ENCODE measurements at places on chromosomes 7 and 10. TPM values are rescaled to one million over a fixed set of nuclear protein-coding genes. Genes with fewer than 3 reads are reported as not detected.

The WNT16 gene
- total RNA-seq: not detected

The AUTS2 gene
- 44.3 TPM for total RNA-seq

The LIPM gene
- total RNA-seq: not detected

The ANKRD30A gene
- total RNA-seq: not detected

The FGFBP3 gene
- 4.8 TPM for total RNA-seq

The HKDC1 gene
- 0.79 TPM for total RNA-seq

The IFIT1 gene
- 2.4 TPM for total RNA-seq

The GRM3 gene
- not detected for total RNA-seq

DNA sequence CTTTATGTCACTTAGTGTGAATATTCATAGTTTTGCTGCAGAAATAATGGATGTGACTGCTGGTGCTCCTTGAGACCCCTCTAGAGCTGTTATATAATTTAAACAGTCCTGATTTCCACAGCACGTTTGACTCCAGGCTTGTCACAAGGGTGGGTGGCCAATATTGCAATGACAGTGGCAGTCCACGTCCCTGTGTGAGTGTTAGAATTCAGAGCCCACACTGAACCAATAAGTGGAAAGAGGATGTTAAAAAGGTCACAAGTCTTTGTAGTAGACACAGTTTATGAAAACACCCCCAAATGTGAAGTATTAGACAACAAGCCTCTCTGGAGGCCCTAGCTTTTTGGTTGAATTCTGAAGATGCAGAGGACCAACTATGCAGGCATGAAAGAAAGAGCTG, 2.0 kb downstream of the PPP1R17 start:
- H3K27me3 ChIP-seq: peaks cover 3% of the 10 kb centered on the region
- no peak overlapping the region for H3K27ac ChIP-seq
- H3K4me1 ChIP-seq: no peaks in the 10 kb centered on the region
- no peaks in the 10 kb centered on the region for H3K36me3 ChIP-seq
- no peak for DNase-seq

- no peak for DNase-seq
- H3K36me3 ChIP-seq: no peaks in the 10 kb centered on the region
- no peak overlapping the region for H3K27ac ChIP-seq
- no peak overlapping the region for H3K4me3 ChIP-seq
- no peaks in the 10 kb centered on the region for H3K27me3 ChIP-seq
Observed at GRCh38 chr7:38855867-38856266, 53.1 kb downstream of the VPS41 start.

GRCh38 chr10:74824184-74824899, 2.1 kb upstream of the KAT6B start:
- peaks cover 4% of the 10 kb centered on the region for H3K27me3 ChIP-seq
- no peak for DNase-seq
- H3K4me3 ChIP-seq: peak overlapping the region; percentile 93
- no peak overlapping the region for H3K27ac ChIP-seq

DNA sequence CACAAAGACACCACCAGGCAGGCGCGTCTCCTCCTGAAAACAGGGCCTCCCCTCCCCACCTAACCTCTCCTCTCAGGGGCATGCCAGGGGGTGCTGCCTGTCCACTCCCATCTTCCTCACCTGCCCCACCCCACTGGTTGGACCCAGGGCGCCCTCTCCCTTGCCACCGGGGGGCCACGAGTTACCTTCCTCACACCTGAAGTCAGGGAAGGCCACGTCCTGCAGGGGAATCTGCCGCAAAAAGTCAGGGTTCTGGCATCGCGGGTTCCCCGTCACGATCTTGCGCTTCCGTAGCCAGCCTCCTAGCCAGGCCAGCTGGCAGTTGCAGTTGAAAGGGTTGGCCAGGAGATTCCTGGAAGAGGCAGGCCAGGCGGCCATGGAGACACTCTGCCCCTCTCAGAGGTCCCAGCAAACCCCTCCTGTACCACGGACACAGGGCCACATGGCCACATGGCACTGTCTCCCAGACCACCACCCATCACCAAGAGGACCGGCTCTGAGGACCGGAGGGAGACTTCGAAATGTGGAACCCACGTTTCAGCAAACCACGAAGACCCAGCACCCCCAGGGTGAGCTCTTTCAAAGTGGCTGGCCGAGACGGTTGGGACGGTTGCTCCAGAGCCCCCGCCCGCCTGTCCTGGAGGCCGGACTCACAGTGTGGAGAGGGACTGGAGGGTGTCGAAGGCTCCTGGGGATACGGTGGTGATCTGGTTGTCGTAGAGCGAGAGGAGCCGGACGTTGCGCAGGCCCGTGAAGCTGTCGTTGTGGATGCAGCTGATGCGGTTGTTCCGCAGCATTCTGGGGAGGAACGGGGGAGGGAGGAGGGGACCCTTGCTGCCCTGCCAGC, 142.8 kb downstream of the SLIT1 start:
- H3K36me3 ChIP-seq: no peaks in the 10 kb centered on the region
- no peaks in the 10 kb centered on the region for H3K4me1 ChIP-seq
- no peaks in the 10 kb centered on the region for H3K27me3 ChIP-seq

GRCh38 chr10:23613900-23614299, 175.0 kb downstream of the OTUD1 start:
- no peak for DNase-seq
- no peak overlapping the region for H3K4me3 ChIP-seq
- H3K4me1 ChIP-seq: no peaks in the 10 kb centered on the region
- no peaks in the 10 kb centered on the region for H3K36me3 ChIP-seq
- H3K27me3 ChIP-seq: no peaks in the 10 kb centered on the region
- no peak overlapping the region for H3K27ac ChIP-seq

- H3K36me3 ChIP-seq: no peaks in the 10 kb centered on the region
- no peak overlapping the region for H3K4me3 ChIP-seq
- DNase-seq: no peak
- H3K27ac ChIP-seq: no peak overlapping the region
- H3K27me3 ChIP-seq: no peaks in the 10 kb centered on the region
- no peaks in the 10 kb centered on the region for H3K4me1 ChIP-seq
Observed at GRCh38 chr7:15358112-15358511, 203.7 kb downstream of the AGMO start.

DNA sequence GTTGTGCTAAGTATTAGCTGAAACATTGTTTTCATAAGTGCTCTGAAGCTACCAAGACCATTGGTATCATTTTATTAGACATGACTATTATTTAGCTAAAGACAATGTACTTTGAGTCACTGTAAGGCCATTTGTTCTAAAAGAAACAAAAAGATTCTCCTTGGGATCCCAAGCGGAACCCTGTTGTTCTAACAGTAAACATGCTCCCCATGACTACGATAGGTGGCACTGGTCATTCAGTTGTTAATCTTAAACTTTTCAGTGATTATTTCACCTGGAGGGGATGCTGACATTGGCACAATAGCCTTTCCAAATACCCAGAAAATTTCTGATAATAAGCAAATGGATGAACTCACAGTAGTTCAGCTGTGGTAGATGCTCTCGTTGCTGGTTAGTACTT, 715.0 kb downstream of the AUTS2 start:
- H3K27me3 ChIP-seq: no peaks in the 10 kb centered on the region
- no peak overlapping the region for H3K4me3 ChIP-seq
- no peaks in the 10 kb centered on the region for H3K36me3 ChIP-seq
- DNase-seq: no peak

GRCh38 chr7:47580175-47580706, 1.7 kb downstream of the TNS3 start:
- no peaks in the 10 kb centered on the region for H3K36me3 ChIP-seq
- no peak for DNase-seq
- no peaks in the 10 kb centered on the region for H3K4me1 ChIP-seq
- no peak overlapping the region for H3K4me3 ChIP-seq
- no peak overlapping the region for H3K27ac ChIP-seq
- H3K27me3 ChIP-seq: peaks cover 32% of the 10 kb centered on the region
